ENCODE measurements at places on chromosomes 3 and 15.

GRCh38 chr3:177883957-177884356 lies 652.3 kb upstream of the KCNMB2 start:
- DNase-seq = no peak

GRCh38 chr3:8554696-8555095 lies 53.1 kb downstream of the LMCD1 start:
- no peak for DNase-seq

GRCh38 chr3:134636406-134636805 lies 14.4 kb downstream of the KY start:
- no peak for DNase-seq

- no peak for DNase-seq
Measured at GRCh38 chr3:99439892-99440291, 198.5 kb upstream of the COL8A1 start.

DNA sequence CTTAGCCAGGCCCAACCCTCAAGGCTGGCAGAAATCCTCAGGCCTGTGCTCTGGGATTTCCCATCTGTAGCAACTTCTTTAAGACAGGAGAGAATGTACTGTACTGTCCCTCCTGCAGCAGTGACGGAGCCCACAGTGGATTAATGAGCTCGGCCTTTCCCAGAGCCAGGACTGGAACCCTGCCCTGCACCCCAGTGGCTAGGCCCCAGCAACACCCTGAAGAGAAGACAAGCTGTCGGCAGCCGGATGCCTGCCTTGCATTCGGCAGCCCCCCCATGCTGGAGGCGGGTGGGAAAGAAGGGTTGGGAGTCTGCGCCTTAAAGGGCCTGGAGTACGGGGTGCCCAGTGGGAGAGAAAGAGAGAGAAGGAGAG lies 32.0 kb downstream of the KLHL25 start:
- DNase-seq = no peak

GRCh38 chr15:62648954-62649353 lies 393.6 kb upstream of the TPM1 start:
- DNase-seq = no peak

DNA sequence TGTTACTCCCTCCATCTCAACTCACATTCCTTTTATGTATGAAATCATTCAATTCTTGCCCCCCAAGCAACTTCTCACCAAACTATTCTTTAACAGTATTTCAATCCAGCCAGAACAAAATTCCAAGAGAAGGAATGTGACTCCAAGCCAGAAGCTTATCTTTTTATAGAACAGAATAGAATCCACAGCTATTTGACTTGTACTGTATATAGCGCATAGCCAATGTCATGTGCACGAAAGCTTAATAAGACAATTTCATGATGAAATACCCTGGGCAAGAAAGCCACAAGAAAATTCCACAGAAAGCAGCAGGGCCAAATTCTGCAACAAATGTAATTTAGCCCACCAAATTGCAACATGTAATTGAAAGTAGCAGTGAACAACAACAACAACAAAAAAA lies 127.6 kb upstream of the UBE2E2 start:
- DNase-seq = peak; percentile 91

GRCh38 chr3:44442596-44443309 lies 34.7 kb downstream of the ZNF445 start:
- DNase-seq = no peak

DNA sequence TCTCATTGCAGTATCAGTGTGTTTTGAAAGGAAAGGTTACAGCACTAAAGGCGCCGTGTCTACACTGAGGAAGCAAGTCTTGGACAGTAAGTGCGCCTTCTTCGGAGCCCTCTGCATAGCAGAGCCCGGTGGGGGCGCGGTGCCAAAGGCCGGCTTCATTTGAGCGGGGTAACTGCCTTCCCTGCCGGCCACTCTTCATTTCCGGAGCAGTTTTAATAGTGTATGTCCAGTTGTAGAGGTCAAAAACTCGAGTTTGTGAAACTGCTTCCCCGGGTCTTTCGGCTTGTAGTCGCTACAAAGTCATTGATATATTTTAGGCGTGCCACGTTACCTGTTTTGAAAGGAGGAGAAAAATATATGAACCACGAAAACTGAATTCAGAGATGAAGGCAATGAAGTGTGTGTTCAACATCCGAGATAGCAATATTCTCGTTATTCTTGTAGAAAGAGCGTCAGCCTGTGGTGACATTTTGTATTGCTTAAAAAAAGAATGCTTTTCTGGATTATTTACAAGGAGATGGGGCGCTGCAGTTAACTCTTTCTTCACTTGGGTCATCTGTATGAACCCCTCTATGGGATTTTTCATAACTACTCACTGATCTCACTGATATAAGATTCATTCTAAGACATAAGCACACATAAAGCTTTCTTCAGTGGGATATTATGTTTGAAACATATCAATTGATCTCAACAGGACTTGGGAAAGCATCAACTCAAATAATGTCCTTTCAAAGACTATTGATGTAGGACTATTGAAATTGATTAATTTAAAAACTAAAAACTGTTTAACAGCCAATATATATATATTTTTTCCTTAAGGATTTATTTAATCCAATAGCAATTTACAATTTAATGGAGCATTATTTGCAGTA lies 3.0 kb downstream of the ALCAM start:
- no peak for DNase-seq

GRCh38 chr15:31901501-31901900 lies 128.8 kb upstream of the CHRNA7 start:
- DNase-seq = no peak

DNA sequence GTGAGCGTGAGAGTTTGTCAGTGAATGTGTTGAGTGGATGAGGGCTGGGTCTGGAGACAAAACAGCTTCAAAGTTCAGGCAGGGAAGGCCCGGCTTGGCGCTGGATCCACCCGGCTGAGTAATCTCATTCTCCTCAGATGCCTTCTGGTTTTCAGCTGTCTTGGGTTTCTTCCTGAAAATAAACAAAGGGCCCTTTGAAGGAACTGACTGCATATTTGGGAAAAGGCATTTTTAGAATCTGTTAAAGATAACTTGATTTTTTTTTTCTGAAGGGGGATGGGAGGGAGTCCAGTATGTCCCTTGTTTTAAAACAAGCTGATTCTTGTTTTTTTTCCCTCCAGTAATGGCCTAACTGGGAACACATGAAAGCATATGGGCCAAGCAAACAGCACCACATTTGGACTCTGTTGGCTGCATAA lies 86.4 kb downstream of the TIGIT start:
- DNase-seq = peak; percentile 19

DNA sequence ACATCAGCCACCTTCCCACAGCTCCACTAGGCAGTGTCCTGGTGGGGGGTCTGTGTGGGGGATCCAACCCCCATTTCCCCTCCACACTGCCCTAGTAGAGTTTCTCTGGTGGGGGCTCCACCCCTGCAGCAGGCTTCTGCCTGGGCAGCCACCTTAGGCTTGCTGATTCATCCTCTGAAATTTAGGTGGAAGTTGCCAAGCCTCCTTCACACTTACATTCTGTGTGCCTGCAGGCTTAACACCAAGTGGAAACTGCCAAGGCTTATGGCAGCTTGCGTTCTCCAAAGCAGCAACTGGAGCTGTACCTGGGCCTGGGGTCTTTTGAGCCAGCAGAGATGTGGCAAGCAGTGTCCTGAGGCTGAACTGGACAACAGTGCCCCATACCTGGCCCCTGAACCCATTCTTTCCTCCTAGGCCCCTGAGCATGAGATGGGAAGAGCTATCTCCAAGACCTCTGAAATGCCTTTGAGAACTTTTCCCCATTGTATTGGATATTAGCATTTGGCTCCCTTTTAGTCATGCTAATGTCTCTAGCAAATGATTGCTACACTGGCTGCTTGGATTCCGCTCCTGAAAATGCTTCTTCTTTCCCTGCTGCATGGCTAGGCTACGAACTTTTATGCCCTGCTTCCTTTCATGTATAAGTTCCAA lies 32.5 kb downstream of the CPN2 start:
- no peak for DNase-seq

DNA sequence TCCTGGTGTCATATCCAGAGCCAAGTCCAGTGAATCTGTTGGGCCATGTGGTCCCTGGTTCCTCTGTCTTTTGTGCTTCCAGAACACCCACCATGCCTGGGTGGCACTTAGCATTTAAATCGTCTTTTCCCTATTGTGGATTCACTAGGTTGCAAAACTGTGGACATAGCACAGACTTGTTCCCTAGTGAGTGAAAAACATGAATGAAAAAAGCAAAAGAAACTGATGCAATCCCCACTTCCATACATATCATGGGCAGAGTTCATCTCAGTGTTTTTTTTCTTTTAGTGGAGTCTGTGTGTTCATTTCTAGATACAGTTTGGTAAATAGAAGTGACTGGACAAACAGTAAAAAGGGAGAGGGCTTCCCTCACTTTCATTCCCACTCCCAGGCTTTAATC lies 170.5 kb downstream of the SLCO3A1 start:
- no peak for DNase-seq

DNA sequence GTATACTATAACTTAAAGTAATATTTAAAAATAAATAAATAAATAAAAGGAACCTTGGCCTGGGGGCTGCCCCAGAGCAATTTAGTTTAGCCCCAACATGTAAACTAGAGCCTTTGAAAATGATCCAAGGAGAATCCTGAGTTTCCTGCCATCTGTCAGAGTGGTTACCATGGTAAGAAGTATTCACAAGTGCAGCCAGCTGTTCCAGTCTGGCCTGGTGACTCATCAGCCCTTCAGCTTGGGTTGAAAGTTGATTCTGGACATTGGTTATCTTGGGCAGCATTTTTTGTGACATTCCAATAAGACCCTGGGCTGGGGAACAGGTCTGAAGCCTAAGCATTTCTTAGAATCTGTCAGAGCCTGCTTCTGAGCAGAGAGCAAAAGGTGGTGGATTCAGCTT lies 72.7 kb upstream of the LRTM1 start:
- DNase-seq = peak; percentile 72

GRCh38 chr3:150454085-150454484 lies 46.0 kb downstream of the TSC22D2 start:
- DNase-seq = no peak

GRCh38 chr3:525415-525814 lies 328.9 kb downstream of the CHL1 start:
- DNase-seq = no peak

DNA sequence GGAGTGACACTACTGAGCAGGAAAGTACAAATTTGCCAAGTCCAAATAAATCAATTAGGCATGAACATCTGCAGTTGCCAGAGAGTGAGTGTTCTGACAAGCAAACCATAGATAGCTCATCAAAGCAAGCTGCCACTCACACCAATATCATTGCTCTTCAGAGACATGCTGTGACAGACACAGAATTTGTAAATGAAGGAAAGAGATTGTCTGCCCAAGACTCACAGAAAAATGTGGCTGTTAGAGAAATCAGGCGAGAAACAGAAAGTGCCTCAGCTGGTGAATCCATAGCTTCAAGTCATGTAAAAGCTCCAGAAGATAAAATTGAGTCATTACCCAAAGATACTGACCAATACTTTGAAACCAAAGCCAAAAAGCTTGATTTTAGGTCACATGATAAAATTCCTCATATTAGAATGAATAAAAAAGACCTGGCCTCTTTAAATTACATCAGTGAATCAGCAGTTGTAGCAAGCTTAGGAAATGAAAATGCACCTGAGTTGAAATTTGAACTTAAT lies 50.8 kb downstream of the CRYBG3 start:
- DNase-seq = no peak

- DNase-seq = no peak
Measured at GRCh38 chr15:66880380-66881155, 178.5 kb downstream of the SMAD6 start.

DNA sequence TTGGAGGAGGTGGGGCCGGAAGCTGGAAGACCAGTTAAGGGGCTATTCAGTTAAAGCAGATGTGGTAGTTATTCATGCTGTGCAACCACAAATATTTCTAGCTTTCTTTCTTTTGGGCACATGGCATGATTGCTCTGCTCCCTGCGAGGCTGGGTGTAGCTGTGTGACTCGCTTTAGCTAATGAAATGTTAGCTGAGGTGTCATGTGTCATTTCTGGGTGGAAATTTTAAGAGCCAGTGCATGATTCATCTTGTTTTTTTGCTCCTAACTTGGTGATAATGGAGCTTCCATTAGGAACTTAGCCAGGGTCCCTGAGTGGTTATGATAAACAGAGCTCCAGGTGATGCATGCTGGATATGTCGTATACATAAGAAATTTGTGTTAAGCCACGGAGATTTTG lies 300.6 kb downstream of the SATB1 start:
- no peak for DNase-seq

DNA sequence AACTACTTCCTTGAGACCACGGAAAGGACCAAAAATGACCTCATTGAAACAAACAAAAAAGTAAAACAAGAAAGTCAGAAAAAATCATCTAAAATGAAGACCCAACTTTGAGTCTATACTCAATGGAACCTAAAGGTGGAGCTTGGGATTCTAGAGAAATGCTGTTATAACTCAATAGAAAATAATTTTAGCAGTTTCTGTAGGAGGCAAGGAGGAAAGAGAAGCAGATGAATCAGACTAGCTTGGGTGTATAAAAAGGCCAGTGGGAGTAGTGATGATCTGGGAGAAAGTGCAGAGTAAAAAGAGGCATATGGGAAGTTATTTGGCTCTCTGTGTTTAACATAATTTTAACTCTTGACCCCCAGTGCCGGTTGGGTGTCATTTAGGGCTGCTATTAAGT lies 94.4 kb downstream of the TMCO5A start:
- no peak for DNase-seq

- no peak for DNase-seq
Measured at GRCh38 chr3:23341147-23341838, 138.2 kb downstream of the UBE2E2 start.

GRCh38 chr3:183541738-183542137 lies 13.8 kb downstream of the KLHL6 start:
- no peak for DNase-seq

- DNase-seq = no peak
Measured at GRCh38 chr3:183244981-183245476, 8.0 kb upstream of the B3GNT5 start.

DNA sequence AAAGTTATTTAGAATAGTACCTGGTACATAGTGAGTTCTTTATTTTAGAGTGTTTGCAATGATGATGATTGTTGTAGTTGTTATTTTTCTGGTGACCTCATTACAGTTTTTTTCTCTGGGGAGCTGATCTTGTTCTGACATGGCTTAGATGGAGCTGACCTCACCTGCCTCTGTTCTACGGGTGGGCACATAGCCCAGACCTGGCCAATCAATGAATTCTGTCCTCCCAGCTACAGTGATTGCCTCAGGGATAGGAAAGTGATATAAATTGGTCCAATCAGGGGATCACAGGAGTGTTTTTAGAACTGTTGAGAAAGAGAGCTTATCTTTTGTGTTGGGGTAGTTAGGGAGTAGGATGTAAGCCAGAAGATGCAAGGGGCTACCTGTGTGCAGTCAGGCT lies 3.2 kb upstream of the NANOGP8 start:
- DNase-seq = no peak

Measured in retinal pigment epithelial cell (primary cell).